ENCODE measurements at places on chromosomes 3 and 15. TPM values are rescaled to one million over a fixed set of nuclear protein-coding genes. Genes with fewer than 3 reads are reported as not detected.

GRCh38 chr3:135292162-135292561, 497.1 kb downstream of the EPHB1 start:
- DNase-seq = no peak

GRCh38 chr15:69735121-69735520, 282.5 kb downstream of the RPLP1 start:
- DNase-seq = peak; percentile 49

CELF6 gene
- total RNA-seq = not detected

CLDN11 gene
- total RNA-seq = 32.3 TPM

DNA sequence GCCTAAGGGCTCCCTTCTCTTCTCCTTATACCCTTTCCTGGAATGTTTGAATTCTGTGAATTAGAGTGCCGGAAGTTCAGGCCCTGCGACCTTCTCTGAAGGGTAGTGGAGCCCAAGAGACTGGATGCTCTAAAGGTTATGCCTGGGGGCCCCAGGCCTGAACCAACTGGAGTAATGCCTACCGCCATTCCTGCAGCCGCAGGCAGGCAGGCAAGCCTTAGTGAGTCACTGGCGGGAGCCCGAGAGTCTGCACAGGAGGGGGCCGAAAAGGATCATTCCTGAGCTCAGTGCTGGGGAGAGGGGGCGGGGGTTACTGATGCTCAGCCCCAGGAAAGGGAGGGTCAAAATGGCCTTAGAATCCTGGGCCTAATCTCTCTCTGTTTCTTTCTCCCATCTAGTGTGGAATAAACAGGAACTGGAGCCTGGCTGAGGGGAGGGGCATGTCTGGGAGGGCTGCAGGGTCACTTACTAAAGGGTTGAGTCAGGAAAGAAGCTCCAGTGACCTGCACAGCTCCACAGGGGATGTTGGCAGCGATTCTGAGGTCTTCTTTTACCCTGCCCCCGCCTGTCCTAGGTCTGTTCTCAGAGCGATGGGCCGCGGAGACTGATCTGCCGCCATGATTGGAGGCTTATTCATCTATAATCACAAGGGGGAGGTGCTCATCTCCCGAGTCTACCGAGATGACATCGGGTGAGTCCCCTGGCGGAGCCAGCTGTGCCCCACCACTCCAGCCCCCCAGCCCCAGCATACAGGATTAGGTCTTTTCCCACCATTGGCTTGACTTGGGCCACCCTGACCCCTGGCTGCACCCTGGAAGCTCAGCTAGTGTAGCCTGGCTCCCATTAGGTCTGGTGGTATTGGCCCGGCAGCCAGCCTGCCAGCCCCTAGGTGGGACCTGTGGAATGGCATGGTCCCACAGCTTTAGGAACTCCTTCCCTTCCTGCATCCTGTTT, 2.0 kb downstream of the AP2M1 start:
- peak; percentile 97 for DNase-seq

- no peak for DNase-seq
Observed at GRCh38 chr3:123122525-123123315, 55.9 kb downstream of the PDIA5 start.

DNA sequence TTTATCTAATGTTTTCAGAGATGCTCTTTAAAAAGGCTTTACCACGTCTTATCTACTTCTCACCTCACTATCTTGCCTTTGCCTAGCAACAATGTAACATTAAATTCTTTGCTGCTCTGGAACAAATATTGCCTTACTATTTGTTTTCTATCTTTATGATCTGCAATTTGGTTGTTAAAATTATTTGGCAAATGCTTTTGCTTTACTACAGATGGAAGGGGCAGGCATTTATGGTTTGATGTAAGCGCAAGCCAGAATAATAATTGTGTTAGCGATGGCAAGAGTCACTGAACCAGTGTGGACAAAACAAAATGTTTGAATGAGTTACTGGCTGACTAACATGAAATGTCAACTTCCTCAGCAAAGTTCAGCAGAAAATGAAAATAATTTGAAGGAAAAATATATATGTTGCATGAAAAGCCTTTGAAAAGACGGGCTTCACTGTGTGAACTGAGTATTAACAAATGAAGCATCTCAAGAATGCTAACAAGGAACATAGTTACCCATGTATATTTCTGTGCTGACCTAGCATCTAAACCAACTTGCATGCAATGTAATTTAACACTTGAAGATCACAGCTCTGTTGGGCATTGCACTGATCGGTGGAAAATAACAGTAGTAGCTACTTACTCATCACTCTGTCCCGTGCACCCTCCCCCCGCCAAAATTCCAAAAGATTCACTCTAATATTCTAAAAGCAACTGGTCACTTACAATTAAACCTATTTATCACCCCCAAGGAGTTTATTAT, 454.0 kb upstream of the ARHGEF26 start:
- no peak for DNase-seq

DNA sequence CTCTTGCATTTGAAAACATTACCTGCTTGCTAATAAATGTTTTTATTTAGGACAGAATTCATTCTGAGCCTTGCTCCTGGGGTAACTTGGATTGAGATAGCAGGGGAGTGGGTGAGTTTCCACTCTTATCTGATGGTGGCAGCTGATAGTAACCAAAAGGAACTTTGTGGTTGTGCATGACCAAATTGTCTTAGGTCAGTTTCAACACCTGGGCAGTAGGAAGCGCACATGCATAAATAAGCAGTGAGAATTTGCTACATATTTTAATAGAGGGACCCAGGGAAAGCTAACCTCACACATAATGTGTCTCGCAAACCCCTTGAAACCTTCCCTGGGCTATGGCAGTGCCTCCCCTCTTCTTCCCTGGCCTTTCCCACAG, 65.4 kb upstream of the XCR1 start:
- no peak for DNase-seq

DNA sequence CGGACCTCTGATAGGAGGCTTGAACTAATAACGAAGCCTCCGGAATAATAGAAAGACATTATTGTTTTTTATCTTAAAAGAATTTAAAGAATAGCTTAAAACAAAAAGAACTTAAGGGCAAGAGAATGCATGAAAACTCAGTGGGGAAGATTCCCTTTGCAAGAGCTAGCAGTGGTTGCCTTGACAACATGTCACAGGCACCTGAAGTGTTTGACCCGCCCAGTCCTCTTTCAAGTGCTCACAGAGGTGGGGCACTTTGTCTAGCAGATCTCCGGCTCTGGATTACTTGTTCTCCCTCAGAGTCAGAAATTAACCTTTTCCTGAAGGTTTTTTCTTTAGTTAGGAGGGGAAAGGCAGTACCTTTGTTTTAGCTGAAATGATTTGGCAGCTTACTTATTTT, 37.8 kb downstream of the LARS2 start:
- DNase-seq = no peak

GRCh38 chr3:155325263-155325835, 31.9 kb upstream of the STRIT1 start:
- peak; percentile 66 for DNase-seq

FBXO40 gene
- under 0.01 TPM for total RNA-seq

AGTR1 gene
- total RNA-seq = 0.10 TPM

- DNase-seq = no peak
Observed at GRCh38 chr15:62027263-62027565, 33.0 kb downstream of the VPS13C start.

DNA sequence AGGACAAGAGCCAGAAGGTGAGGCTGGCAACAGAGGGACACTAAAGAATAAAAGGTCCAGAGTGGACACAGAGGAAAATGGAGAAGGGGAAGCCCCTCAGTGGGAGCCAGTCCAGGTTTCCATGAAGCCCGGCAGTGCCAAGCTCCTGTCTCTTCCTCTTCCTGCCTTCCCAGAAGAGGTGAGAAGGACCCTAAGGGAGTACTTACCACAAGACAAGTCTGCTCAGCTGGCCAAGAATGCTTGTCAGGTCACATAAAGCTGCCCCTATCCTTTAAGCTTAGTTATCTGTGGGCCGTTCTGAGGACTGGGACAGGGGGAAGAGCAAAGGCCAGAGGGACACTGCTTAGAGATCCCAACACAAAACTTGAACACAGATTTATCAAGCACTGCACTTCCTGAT, 100.2 kb downstream of the RYK start:
- DNase-seq = no peak

GRCh38 chr3:70277304-70277703, 35.1 kb downstream of the MDFIC2 start:
- no peak for DNase-seq

DNA sequence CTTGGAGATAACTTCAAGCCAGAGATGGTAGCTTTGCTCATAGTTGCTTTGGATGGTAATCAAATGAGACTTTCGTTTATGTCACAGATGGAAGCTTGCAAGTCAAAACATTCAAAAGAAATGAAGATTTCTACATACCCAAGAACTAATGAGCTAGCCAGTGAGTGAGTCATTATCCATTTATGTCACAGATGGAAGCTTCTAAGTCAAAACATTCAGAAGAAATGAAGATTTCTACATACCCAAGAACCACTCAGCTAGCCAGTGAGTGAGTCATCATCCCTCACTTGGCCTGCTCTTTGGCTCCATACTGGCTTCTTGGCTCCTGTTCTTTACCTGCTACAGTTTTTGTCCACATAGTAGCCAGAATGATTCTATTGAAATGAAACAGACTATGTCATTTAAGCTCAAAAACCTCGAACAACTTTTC, 559.8 kb upstream of the CBLB start:
- peak; percentile 98 for DNase-seq

GRCh38 chr3:146884296-146884695, 279.1 kb upstream of the PLSCR5 start:
- no peak for DNase-seq

- peak; percentile 81 for DNase-seq
Observed at GRCh38 chr3:99699841-99700240, 61.4 kb downstream of the COL8A1 start.

DNA sequence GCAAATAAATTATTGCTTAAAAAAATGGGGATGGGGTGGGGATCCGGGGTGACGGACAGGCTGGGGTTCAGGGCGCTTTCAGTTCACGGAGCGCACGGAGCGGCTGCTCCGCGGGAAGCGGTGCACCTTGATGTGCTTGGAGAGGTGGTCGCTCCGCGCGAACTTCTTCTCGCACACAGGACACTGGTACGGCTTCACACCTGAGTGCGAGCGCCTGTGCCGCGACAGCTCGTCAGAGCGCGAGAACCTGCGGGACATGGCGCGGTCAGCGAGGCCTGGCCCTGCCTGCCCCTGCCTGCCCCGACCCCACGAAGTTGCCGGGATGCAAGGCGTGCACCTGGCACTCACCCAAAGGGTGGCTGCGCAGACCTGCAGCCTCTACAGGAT, 13.6 kb downstream of the KLF15 start:
- DNase-seq = no peak

- no peak for DNase-seq
Observed at GRCh38 chr15:101534376-101534970, 45.0 kb upstream of the PCSK6 start.

GRCh38 chr3:67357610-67358458, 296.6 kb downstream of the SUCLG2 start:
- DNase-seq = peak; percentile 30

GRCh38 chr3:79521221-79521848, 246.5 kb downstream of the ROBO1 start:
- peak; percentile 32 for DNase-seq

BTBD1 gene
- 92.4 TPM for total RNA-seq

DNA sequence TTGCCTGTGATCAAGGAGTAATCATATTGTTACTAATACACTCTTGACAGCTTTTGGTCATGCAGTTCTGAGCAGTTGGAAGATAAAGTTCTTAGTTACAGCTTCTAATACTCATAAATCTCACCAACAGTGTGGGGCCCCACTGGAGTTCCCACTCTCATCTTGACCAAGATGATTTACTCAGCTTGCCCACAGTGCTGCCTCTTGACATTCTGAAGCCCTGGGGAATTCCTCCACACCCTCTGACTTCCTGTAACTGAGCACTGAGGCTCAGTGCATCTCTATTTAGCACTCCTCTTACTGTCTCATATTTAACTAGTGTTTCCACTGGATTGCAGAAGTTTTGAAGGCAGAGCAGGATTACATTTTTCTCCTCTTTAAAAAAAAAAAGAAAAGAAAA, 1.9 kb upstream of the ARL6IP5 start:
- peak; percentile 84 for DNase-seq

DNA sequence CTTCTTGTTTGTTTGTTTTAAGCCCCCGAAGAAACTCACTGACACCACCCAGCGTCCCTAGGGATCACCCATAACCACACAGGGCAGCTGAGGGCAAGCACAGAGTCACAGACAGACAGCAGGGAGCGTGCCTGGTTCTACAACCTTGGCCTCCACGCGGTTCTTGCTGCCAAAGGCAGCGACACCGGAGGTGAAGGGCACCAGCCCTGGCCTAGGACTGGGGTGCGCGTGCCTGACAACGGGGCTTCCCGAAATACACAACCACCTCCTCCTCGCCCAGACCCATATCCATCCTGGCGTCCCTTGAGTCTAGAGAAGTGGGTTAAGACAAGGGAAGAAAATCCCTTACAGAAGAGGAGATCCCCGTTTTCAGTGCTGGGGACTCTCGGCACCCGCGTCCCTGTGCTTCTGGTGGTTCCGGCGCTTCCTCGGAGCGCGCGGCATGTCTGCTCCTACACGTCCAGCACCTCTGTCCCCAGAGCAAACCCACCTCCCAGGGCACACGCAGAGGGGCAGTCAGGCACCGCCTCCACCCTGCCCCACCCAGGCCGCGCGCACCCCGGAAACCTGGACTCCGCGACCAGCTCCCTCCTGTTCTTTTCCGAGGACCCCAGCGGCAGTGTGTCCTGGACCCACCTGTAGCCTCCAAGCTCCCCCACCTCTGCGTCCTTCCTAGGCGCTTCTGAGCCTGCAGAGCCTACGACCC, 911 bp downstream of the RFTN1 start:
- DNase-seq = no peak

PPARG gene
- 7.8 TPM for total RNA-seq

DNA sequence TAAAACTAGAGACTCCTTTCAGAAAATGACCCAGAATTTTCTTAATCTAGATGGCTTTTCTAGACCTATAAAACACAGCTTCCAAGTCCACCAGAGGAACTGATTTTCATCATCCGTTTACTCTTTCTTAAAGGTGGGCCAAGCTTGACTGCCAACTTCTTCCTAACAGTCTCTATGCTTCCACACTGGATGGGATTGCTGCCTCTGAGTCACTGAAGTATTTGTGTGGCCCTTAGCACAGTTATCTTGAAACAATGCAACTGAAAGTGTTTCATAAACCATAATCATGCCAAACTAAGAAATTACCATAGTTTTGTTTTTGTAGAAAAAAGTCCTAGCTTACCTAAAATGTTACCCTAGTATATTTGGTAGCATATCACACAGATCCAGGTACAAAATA, 985.7 kb downstream of the TUSC7 start:
- no peak for DNase-seq

DNA sequence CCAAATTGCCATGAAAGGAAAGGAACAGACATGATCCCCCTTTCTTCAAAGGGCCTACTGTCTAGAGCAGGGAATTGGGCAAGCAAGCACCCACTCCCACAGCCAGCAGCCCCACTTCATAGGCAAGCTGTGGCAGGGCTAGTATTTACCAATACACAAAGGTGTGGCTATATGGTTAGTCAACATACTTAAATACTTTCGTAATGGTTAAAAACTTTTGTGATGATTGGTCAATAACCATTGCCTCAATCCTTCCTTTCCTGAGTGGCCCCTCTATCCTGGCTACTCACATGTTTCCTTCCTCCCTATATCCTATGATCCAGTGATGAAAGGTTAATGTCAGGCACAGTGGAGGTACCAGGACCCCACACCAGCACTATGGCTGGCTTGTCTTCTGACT, 30.1 kb upstream of the ARL8B start:
- DNase-seq = no peak

Measured in RPMI7951 (cell line).